LoVo (cell line): ENCODE measurements at places on chromosomes 1 and 21.

DNA sequence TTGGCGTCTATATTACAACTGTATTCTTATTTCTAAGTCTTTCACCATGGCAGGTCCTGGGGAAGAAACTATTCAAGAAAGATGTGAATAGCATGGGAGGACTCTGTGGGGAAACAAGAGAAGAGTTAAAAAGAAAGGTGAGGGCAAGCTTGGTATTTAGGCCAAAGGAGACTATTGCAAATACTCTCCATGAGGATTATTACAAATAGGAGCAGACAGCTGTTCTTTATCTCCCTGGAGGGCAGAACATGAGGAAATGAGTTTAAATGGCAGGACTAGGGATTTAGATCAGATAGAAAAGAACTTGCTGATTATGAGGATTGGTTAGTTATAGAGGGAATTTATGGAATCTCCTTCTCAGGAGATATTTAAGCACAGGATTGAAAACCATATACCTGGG, 186.8 kb downstream of the CDC7 start:
- no peak for DNase-seq

GRCh38 chr21:41816583-41817165, 49.8 kb upstream of the RIPK4 start:
- peak; percentile 33 for DNase-seq

DNA sequence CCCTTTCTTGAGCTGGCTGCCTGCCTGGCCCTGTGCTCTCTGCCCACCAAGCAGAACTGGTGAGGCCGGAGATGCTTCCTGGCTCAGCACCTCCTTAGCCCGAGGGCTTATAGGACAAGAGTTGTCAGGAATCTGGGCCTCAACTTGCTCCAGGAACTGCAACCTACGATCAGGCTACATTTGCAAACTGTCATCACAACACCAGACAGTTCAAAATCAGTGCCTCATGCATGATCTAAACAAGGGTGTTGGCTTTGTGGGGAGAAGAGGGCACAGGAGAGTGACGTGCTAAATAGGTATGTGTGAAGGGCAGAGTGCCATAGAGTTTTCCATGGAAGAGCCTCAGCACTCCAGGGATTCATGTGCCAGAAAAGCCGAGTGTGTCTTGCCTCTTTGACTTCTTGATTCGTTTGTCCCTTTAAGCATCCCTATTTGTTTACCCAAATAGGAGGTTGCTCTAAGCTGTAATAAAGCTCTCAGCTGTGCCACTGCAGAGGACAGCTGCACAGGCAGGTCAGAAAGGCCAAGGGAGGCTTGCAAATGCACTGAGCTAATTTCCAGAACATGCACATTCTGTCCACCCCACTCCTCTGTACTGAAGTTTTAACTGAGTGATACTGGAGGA, 30.2 kb upstream of the NEK2 start:
- no peak for DNase-seq

DNA sequence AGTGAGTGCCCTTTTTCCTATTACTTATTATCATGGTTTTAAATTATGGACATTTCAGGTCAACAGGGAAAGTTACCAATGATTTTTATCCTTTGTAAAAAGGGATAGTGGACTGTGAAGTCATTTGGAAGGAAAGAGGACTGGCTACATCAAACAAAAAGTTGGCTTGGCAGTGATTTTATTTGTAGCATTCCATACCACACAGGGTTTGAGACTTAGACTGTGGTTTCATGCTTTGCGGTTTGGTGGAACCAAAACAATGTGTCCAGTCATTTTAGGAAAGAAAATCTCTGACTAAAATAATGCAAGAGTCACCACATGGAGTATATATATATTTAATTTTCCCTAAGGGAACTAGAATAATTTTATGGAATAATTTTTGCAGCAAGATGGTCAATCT, 239.5 kb downstream of the HMCN1 start:
- DNase-seq = peak; percentile 9

DNA sequence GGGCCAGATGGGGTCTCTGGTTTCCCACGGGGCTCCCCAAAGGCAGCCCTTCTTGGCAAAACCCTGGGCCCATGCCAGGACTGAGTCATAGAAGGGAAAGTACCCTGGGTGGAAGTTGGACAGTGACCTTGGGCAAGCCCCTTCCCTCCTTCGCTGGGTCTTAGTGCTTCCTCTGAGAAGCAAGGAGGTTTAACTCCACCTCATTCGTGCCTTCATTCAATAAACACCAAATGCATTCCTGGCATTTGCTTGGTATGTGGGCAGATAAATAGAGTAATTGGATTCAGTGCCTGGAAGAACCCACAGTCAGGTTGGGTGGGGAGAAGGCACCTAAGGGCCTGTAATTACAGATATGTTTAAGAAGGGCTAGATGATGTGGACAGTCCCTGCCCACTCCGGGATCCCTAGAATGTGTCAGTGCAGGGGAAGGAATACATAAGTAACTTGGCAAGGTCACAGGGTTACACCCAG, 36.3 kb upstream of the CITED4 start:
- peak; percentile 7 for DNase-seq

DNA sequence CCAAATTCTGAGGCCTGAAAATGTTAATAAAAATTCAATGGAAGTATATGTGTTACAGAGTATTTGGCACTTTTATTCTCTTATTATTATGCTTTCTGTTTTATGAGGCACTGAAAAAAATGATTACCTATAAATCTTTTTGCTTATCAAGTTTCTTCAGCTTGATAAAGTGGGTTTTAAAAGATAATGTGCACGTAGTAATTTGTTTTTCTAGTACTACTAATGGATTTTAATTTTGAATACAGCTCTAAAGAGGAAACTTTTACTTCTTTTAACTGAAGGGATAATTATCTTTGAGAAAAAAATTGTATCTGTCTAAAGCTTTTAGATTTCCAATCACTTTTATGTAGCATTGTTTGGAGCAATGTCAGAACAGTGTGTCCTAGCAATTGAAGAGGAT, 211.4 kb upstream of the L1TD1 start:
- DNase-seq = no peak

GRCh38 chr1:204891860-204892259, 21.2 kb downstream of the NFASC start:
- DNase-seq = no peak

GRCh38 chr1:205575294-205575885, 56.4 kb downstream of the ELK4 start:
- DNase-seq = no peak

DNA sequence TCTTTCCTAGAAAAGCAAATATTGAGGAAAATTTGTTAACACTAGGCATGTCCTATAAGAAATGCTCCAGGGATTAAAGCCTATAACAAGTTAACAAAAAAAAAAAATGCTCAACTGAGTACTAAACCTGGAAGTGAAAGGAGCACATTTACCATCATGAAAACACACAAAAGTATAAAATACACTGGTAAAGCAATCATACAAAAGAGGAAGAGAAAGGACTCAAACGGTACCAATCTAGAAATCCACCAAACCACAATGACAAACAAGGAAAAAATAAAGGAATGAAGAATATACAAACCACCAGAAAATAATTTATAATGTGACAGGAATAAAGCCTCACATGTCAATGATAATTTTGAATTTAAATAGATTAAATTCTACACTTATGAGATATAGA, 21.2 kb downstream of the CD1E start:
- DNase-seq = no peak

- DNase-seq = no peak
These were observed 326.1 kb upstream of the BEND5 start for GRCh38 chr1:49102752-49103151.

- DNase-seq = peak; percentile 89
These were observed 54.9 kb downstream of the KCNK1 start for GRCh38 chr1:233668725-233669294.

DNA sequence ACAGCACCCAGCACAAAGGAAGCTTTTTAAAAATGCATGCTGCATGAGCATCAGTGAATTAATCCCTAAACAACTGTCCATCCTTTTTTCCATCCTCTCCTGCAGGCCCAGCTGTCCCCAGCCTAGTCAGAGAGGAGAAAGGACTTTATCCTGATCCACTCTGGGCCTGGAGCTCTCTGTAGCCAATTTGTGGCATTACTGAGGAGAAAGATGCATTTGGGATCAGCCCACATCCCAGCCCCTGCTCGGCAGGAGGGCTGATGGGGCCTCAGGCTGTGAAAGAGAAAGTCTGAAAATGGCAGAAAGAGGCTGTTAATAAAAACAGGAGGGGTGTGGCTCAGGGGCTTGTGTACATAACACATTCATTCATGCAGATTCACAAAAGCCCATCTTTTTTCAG, 37.5 kb upstream of the ATP2B4 start:
- no peak for DNase-seq

DNA sequence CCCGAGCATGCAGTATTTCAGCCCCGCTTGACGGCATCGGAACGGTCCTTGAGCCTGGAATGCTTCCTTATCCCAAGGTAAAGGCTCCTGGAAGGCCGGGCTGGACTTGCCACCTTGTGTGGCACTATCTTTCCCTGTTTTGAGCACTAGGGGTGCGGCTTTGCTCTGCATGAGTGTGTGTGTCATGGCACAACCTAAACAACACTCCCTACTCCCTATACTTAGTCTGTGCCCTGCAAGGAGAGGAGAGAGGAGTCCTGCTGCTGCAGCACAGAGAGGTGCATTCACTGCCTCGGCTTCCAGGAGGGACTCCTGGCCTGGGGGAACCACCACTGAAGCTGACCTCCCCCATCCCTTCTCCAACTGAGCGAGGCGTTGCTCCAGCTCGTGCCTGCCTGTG, 60.4 kb upstream of the BACE2 start:
- no peak for DNase-seq

DNA sequence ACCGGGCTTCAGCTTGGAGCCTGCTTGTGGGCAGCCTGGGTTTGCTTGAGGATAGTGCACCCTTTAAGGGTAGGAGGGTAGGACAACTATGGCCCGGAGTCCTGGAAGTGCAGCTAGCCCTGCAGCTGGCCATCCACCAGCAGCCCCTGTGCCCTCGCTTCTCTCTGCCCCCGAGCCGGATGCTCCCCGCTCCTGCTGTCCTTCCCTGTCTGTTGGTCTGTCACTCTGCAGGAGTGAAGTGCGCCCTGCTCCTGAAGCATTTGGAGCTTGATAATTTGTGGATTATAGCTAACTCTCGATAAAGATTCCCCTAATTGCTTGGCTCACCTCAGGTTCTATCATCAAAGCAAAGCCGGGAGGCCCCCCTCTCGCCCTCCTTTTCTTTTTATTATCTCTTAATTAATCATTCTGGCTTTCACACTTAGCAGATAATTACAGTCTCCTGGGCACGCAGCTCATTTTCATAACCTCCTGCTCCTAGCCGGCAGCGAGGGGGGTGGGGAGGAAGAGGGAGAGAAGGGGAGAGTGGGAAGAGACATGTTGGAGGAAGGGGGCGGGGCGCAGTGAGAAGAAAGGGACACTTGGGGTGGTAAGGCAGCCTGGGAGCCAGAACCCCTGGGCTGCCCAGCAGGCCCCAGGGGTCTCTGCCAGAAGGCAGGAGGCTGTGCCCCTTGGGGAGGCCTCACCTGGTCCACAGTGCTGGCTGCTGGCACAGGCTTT, 14.4 kb downstream of the KIRREL1 start:
- DNase-seq = no peak

DNA sequence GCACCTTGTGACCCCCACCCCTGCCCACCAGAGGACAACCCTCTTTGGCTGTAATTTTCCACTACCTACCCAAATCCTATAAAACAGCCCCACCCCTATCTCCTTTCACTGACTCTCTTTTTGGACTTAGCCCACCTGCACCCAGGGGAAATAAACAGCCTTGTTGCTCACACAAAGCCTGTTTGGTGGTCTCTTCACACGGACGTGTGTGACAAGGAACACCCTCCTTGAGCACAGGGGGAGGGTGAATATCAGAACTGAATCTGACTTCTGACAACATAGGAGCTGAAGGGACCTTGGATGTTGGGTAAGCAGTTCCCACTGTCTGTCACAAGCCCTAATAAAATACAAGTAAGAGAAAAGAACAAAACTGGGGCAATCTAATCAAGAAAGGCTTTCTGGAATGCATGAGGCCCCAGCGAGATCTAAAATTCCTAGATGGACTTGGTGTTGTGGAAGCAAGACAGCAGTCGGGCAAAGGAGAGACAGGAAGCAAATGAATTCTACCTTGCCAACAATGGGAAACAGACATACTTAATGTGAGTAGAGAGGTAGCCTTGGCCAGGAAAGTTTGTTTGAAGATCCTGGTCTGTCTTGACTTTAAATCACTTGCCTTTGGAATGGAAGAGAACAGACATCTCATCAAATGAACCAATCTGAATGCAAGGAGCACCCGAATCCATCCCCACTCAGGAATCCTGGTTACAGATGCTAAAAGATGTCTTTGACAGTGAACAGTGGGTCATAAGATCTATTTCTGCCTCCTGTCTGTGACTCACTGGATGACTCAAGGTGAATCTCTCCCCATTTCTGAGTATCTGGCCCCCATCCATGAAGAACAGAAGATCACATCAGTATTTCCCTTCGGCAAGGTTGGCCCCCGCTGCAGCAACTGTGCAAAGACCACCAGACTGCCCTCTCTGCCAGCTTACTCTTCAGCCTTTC, 53.3 kb downstream of the OLFML3 start:
- DNase-seq = no peak

- DNase-seq = no peak
These were observed 83.7 kb upstream of the LRRC8D start for GRCh38 chr1:89736937-89737733.

- no peak for DNase-seq
These were observed 136.7 kb upstream of the MAGI3 start for GRCh38 chr1:113253590-113253989.

GRCh38 chr1:58109646-58110200, 436.8 kb downstream of the OMA1 start:
- DNase-seq = no peak

- DNase-seq = no peak
These were observed 304.9 kb upstream of the USP24 start for GRCh38 chr1:55519937-55520683.

DNA sequence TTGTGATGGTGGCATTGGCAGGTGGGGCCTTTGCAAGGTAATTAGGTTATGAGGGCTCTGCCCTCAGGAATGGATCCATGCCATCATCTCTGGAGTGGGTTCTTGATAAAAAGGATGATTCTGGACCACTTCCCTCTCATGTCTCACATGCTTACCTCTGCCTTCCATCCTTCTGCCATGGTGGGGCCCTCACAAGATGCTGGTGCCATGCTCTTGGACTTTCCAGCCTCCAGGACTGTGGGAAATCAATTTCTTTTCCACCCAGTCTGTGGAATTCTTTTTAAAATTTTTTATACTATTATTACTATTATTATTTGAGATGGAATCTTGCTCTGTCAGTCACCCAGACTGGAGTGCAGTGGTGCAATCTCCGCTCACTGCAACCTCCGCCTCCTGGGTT, 57.3 kb downstream of the ACBD3 start:
- DNase-seq = no peak

GRCh38 chr1:67566803-67567377, 118.1 kb upstream of the GADD45A start:
- DNase-seq = no peak

GRCh38 chr1:231610388-231610787, 16.2 kb upstream of the DISC1 start:
- DNase-seq = no peak
